SJCRH30 (cell line): ENCODE measurements at places on chromosomes 5 and 9.

DNA sequence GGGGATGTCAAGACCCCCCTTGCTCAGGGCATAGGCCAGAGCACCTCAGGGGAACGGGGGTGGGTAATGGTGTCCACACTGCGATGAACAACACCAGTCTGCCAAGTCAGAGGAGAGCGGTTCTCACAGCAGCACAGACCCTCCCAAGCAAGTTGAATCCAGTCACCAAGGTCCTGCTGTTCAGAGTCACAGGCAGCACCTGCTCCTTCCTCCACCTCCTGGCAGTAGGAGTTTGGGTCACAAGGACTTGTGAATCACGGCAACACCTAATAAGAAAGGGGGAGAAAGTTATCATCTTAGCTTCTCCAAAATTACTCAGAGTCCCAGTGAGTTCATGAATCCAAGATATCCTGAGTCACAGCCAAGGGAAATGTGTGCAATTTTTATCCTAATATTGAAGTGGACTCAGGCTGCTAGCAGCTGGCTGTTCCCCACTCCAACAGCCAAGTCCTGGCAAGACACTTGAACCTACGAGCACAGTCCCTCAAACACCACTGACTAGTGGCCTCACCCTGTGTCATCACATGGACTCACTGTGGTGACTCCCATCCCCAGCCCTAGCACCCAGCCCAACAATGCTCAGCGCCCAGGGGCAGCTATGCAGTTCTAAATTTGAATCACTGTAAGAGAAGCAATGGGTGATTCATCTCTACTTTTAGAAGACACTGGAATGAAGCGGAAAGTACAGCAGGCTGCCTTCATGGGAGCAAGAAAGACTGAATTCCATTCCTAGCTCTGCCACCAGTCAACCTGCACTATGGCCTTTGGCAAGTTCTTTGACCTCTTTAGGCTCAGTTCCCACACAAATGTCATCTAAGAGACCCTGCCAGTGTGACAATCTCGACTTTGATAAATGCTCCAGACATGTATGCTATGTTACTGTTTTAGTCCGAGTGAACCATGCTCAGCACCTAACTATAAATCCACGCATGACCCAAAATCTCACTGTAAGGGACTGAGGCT is 113.7 kb downstream of the KLHL3 start:
- DNase-seq = no peak

GRCh38 chr5:126233256-126233655 is 190.0 kb upstream of the GRAMD2B start:
- no peak for DNase-seq

GRCh38 chr5:104048231-104048630 is 485.6 kb upstream of the NUDT12 start:
- DNase-seq = no peak

DNA sequence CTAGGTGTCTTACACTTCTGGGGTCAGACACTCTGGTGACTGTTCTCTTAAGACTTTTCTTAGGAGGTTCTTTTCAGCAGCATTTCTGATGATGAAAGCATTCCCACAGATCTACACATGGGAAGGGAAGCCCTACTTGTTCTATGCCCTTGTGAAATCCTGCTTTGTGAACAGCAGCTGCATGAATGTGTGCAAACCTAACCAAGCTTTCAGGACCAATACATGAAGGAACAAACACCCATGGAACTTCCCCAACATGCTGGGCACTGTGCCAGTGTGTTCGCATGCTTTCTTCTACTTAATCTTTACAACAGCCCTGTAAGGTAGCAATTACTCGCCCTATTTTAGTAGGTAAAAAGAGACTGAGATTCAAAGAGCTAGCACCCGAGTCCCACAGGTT is 439.9 kb upstream of the KLF4 start:
- no peak for DNase-seq

- no peak for DNase-seq
Measured at GRCh38 chr5:96151891-96152290, 190.2 kb upstream of the ELL2 start.

DNA sequence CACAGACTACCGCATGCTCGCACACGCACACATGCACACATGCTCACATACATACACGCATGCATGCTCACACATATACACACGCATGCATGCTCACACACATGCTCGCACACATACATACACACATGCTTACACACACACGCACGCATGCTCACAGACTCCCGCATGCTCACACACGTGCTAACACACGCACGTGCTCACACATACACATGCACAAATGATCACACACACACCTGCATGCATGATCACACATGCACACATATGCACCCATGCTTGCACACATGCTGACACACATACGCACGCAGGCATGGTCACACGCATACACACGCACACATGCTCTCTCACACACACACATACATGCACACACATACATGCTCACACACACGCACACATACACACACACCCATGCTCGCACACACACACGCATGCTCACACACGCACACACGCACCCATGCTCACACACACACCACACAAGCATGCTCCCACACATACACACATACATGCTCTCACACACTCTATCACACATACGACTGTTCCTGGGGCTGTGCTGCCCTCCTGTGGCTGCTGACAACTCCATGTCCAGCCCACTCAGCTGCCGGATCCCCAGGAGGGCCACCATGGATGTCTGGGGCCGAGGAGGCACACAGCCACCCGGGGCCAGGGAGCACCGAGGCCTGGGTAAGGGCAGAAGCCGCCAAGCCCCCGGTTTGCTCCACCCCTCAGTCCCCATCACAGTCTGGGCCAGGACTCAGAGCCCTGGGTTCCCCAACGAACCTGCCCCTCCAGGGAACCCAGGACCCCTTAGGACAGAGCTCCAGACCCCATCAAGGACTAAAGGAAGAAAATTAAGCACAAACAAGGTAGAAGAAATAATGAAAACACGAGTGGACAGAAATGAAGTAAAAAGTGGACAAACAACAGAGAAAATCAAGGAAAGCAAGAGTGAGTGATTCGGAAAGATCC is 31.4 kb upstream of the EGFL7 start:
- peak; percentile 90 for DNase-seq

DNA sequence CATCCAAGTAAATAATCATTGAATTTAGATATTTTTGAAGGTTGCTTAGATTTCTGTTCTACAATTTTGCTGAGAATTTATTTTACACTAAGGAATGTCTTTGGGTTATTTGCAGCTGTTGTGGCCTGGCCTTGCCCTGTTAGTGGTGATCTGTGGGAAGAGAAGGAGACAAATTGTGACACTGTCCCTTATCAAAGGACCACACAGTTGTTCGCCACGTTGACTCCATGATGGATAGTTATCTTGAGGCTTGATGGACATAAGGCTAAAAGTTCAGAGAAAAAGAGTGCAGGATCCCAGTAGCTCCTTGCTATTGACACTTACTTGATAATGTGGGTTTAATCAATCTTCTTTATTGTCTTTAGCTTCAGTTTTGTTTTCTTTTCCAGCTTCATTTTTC is 186.6 kb upstream of the MEF2C start:
- DNase-seq = peak; percentile 65

DNA sequence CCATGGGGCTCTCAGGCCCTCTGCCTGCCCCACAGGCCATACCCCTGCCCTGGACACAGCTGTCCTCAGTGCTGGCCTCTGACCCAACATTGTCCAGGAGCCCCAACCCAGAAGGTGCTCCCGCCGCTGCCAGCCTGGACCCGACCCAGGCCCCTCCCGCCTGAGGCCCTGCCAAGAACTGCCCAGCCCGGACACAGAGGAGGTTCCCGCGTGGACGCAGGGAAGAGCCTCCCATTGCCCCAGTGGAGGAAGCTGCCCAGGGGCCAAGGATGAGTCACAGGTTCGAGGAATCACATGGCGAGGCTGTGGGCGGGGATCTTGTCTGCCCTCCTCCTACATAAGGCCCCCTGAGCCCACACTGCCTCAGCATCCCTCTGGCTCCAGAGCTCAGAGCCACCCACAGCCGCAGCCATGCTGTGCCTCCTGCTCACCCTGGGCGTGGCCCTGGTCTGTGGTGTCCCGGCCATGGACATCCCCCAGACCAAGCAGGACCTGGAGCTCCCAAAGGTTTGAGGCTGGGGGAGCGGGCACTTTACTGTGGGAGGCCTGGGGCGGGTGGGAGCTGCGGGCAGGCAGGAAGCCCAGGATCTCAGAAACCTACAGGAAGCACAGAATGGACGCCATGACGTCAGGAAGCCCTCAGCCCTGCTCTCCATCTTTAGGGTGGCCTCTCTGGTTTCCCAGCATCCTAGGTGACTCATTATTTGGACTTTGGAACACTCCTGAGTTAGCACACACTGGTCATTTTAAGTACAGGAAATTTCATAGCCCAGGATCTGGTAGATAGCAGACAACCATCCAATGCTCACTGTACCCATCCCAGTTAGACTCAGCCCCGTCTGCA is at the start of gene PAEP:
PAEP (plus strand) TSS at position 366 of the 844 bp plus-strand sequence.
- no peak for DNase-seq

DNA sequence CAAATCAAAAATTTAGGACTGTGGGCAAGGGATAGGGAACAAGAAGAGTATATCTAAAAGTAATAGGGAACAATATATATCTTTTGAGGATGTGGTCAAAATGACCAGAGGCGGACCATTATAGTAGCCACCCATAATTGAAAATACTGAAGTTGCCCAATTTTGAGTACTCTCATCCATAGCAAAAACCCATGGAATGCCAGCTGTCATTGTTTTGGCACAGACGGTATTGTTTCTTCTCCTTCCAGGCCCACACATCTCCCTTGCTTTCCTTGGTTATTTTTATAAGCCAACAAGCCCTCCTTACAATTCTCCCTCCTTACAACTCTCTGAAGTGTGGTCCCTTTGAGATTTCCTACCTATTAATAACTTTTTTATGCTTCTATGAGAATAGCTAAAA is 50.4 kb upstream of the RGMB start:
- DNase-seq = no peak

GRCh38 chr5:76299592-76299991 is 103.5 kb upstream of the IQGAP2 start:
- DNase-seq = no peak

DNA sequence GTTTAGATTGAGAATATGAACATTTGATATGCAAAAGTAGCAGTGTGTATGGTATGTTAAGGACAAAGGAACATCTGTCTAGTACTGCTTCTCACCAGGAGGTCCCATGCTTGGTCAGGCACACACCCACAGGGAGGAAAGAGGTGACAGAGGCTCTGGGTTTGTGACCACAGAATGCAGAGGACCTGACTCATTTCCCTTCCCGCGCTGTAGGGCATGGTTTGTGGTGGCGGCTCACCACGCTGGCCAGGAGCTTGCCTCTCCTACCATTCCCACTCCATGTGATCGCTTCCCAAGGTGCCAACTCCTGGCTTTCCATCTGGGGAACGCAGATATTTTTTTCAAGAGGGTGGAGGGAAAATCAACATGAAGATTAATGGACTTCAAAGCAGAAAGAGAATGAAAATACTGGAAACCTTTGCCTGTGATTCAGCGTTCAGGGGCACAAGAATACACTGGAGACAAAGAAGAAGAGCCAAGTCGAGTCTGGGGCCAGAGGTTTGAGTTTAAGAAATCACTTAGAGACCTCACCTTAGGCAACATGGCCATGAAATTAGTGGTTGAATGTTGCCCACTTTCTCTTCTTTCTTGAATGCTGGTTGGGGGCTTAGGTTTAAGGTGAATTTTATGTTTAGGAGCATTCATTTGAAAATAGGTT is 477.8 kb downstream of the CCDC171 start:
- peak; percentile 89 for DNase-seq

- no peak for DNase-seq
Measured at GRCh38 chr9:81083854-81084512, 605.4 kb downstream of the TLE1 start.

- no peak for DNase-seq
Measured at GRCh38 chr5:102375876-102376275, 79.8 kb upstream of the SLCO4C1 start.

GRCh38 chr5:82738681-82739269 is 338.4 kb downstream of the TMEM167A start:
- DNase-seq = no peak

- DNase-seq = peak; percentile 22
Measured at GRCh38 chr5:73135429-73136054, 15.2 kb downstream of the TMEM171 start.

- DNase-seq = peak; percentile 34
Measured at GRCh38 chr9:32350682-32351081, 33.8 kb upstream of the ACO1 start.

DNA sequence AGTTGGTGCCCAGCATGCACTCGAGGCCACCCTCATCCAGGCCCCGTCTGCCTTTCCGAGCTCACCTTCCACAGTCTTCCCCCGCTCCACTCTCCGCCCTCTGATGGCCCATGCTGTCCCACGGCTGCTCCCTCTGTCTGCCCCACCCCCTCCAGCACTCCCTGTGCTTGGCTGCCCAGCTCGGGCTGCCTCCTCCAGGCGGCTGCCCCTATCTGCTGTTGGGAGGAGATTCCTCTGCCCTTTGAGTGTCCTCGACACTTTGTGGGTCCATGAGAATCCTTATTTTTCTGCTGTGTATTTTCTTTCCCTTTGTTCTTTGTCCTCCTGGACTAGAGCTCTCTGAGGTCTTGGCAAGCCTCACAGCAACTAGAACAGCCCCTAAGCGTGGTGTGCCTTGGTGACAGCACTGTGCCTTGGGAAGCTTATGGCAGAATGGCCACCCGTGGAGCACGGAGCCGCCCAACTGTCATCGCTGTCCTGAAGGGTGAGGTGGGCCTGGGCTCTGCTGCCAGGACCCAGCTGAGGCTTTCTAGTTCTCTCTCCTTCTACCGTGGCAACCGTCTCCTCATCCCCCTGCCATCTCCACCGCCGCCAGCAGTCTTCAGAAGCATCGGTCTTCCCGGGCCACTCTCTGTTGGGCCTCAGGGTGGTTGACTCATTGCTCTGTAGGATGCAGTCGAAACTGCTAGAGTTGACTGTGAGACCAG is 5.2 kb downstream of the NTMT1 start:
- no peak for DNase-seq

- DNase-seq = peak; percentile 63
Measured at GRCh38 chr5:176621661-176622079, 8.7 kb downstream of the SNCB start.

DNA sequence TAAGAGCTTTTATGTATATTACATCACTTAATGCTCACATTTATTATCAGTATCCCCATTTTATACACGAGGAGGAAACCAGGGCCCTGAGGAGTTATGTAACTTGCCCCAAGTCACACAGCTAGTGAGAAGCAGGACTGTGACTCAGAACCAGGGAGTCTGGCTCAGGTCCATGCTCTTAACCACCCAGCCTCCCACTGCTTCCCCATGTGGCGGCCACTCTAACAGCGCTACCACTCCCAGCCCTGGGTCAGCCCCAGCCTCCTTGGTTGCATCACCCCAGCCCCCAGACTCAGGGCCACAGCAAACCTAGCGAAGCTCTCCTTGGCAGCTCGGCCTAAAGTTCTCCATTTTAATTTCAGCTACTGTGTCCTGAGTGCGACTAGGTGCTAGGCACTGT is 159.1 kb downstream of the PAX5 start:
- DNase-seq = no peak
